ENCODE measurements at places on chromosomes 12 and 14.

DNA sequence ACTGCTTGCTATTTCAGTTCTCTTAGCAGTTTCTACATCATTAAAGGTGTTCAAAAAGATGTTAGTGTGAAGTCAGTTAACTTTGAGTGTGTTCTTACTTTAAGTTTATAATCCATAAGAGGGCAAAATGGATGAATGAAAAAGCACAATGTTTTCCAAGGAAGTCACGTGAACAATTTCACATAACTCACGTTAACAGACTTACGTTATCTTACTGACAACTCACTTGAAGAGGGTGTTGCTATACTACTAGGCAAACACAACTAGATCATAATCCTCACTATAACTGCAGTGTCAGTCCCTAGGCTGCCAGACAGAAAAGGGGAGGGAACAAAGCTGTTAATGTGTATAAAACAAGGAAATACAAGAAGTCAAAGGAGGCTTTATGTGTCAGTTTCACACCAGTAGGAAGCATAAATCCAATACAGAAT is 6.4 kb downstream of the SLC2A13 start:
- DNase-seq, result no peak

- no peak for DNase-seq
Observed at GRCh38 chr14:99679996-99680395, 4.1 kb upstream of the CYP46A1 start.

- no peak for DNase-seq
Observed at GRCh38 chr14:53491884-53492277, 338.8 kb upstream of the DDHD1 start.

DNA sequence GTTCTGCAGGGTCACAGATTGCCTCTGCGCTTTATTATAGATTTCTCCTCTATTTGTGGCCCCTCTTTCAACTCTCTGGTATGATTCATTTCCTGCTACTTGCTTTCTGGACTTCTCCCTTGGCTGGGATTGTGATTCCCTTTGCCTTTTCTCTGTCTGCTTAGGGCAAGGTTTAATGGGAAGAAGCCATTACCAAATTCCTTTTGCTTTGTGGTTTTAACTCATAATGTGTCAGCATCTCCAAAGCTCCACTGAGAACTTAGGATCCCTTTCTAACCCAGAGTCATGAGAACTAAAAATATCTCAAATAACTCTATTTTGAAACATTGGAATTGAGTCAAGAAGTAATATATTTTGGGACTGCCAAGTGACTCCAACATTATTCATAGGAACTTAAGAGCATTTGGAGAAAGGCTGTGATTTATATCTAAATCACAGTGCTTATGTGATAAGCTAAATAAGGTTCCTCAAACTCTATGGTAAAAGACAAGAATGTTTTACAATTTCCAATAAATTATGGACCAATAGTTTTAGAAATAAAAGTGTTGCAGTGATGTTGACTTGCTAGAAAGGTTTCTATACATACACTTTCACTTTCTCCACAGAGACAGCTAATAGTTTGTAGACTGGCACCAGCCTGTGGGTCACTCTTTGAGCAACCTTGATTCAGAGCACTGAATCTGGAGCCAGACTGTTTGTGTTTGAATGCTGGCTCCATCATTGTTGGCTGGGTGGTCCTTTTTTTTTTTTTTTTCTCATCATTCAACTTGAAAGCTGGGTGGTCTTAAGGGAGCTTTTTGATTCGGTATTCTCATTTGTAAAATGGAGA is 93.9 kb downstream of the DACT1 start:
- no peak for DNase-seq

DNA sequence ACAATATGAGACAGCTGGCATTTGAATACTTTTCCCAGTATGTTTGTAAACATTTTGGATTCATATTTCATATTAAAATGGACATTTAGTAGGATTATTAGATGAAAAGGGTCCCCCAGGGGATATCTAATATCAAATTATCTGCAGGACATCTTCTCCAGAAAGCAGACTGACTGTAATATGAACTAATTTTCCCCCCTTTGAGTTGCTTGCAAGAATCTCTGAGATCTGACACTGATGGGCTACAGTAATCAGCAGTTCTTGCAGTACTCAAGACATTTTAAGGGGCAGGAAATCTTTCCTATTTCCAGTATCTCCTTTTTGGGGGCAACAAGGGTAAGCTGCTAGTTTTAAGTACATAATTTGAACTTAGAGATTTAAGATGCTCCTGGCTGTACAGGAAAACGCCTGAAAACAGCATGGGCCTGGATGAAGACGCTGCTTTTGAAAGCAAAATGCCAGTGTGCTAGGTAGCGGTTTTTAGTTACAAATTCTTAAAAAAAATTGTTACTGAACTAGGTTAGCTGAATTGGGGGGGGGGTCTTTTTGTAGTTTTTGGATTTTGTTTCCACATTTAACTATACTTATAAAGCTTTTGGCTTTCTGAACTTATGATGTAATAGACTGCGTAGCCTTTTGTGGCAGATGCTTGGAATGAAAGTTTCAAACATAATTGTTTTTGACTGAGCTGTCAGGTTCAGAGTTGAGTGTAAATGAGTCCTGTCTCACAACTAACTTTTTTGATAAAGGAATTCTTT is 2.2 kb downstream of the FRMD6 start:
- DNase-seq, result no peak

DNA sequence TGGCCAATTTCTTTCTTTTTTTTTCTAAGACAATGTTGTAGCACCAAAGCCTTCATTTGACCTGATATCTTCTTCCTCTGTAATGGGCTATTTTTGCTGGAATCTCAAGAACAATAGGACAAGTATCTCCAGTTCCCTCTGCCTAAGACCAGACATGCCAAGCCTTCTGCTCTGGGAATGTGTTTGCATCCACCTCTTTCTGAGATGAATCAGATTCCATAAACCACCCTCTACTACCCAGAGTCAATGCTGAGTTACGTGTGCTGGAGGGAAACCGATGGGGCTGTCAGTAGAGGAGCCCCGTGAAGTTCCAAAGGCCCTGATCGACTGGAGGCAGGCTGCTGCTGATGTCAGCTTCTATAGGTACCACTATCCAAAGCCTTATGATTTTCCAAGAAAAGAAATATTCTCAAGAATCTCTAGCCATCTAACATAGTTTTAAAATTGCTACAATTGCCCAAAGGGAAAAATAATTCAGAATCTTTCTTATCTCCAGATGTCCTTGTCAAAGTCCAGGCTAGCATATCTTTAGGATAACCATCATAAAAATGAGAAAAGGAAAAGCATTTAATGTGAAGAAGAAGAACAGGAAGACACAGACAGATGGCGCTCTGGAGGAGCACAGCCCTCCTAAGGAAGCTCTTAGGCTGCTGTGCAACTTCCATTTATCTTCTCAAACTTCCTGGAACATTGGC is 101.9 kb downstream of the SLC8A3 start:
- no peak for DNase-seq

DNA sequence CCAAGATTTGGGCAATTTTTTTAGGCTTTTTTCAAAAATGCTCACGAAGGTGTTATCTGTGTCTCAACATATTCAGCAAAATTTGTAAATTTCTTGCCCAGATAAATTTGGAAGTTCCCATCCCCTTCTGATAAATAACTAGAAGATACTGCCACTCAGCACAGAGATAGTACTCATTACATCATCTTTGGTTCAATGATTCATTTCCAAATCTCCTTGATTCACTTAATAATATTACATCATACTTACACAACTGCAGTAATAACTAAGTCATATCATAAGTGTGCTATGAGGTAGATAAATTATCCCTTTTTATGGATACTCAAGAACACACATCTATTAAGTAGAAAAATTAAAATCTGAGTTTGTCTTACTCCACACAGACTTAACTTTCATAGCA is 89.4 kb downstream of the RPAP3 start:
- DNase-seq, result no peak

All from activated T-cell treated with anti-CD3 and anti-CD28 coated beads for 48 hours (primary cell).